ENCODE measurements at places on chromosomes 4 and X. TPM values are rescaled to one million over a fixed set of nuclear protein-coding genes. Genes with fewer than 3 reads are reported as not detected.

DNA sequence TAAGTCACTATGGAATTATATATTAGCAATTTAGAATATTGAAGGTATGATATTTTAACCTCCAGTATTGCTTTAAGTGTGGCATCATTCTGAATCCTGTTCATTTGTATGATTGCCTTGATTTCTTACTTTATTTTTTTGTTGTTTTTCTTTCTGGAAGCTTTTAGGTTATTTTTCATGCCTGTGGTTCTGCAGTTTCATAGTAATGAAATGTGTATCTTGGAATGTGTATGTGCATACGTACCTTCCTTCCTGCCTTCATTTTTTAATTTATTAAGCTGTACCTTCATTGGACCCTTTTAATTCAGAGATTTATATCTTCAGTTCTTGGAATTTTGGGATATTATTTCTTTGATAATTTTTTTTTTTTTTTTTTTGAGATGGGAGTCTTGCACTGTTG, 22.1 kb downstream of the CPEB2 start:
- no peak for DNase-seq

DNA sequence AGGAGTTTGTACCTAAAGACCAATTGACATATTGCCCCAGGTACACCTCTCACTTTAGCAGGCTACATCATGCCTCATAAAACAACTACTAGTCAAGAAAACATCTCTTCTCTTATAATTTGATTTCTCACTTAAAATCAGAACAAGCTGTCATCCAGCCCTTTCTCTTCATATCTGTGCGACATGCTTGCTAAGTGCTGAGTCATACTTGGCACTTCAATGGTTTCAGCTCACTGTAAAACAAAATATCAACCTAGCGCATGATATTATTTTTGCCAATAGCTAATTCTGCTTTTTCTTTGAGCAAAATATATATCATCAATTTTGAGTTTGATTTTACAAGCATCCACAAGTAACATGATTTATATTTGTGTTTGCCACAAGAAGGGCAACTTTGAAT, 27.9 kb upstream of the FUNDC1 start:
- DNase-seq = no peak

The SETD7 gene
- total RNA-seq = 81.4 TPM

- DNase-seq = no peak
These were observed 9.8 kb upstream of the PDS5A start for GRCh38 chr4:39987485-39987884.

GRCh38 chr4:147368948-147369347, 111.9 kb upstream of the EDNRA start:
- no peak for DNase-seq

DNA sequence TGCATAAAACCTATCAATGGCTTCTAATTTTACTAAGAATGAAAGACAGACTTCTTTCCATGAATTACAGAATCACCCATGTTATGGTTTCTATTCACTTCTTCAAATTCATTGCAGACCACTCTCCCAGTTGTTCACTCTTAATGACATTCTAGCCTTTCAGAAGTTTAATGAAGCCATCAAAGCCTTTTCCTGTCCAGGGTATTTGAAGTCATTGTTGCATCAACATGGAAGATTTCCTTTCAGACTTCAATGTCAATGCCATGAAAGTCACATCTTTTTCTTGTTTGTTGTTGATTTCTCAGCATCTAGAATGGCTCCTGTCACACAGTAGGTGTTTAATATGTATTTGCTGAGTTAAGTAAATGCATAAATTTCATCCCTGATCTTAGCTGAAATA, 48.1 kb upstream of the ARSJ start:
- no peak for DNase-seq

DNA sequence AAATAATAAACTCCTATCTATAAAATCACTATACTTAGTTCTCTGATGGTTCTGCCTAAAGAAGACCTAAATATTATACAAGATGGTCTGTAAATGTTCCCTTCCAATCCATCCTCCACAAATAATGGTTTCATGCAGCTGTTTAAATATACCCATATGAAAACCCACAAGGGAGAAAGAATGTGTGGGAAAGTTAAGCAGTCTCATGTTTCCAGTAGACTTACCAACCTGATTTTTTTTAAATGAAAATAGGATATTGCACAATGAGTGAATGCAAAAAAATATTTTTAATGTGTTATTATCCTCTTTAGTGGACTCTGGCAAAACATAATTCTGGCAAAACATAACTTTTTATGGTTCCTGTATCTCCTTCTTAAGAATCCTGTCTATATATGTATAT, 23.3 kb downstream of the CAMK2D start:
- no peak for DNase-seq

DNA sequence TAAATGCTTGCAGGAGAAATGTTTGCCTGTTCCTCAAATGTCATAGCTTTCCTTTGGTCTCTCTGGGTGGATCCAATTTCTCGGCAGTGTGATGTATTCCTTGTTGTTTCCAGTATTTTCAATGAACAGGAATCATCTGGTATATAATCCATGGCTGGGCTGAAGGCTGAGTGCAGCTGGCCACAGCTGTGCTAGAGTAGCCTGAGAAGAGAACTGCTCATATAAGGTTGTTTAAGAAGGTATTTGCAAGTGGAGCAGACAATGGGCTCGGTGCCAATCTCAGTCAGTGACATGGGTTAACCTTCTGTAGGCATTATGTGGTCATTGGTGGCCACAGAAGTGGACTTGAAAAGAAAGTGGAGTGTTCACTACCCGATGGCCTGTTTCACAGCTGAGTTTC, 390.3 kb downstream of the SPRY1 start:
- DNase-seq = no peak

DNA sequence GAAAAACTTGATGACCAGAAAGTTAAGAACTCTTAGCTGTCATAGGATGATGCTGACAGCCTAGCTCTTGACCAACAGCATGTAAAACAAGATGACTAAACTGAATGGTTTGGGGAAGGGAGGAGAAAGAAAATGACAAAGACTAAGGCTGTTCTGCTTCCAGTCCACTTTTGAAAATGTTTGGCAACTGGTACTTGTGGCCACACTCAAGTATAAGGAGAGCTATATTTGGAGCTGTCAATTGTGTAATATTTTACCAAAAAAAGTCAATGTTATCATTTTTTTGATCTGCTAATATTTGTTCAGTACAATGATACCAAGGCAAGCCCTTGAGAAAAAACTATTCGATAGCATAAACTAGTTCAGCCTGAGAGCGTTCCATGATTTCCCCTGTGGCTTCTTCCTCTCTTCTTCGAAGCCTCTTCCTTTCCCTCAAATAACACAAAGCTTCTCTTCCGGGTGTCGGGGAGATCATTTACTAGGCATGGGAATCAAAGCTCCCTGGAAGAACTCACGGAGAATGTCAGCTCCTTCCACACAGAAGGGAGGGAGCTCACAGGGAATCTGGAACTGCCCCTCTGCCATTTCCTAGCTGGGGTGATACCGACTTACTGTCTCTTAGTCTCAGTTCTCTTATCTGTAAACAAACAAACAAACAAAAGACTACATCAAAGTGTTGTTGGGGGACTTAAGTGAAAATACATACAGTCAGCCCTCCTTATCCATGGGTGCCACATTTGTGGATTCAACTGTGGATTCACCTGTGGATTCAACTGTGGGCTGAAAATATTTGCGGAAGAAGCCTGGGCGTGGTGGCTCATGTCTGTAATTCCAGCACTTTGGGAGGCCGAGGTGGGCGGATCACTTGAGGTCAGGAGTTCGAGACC, 82.6 kb downstream of the SCD5 start:
- no peak for DNase-seq

DNA sequence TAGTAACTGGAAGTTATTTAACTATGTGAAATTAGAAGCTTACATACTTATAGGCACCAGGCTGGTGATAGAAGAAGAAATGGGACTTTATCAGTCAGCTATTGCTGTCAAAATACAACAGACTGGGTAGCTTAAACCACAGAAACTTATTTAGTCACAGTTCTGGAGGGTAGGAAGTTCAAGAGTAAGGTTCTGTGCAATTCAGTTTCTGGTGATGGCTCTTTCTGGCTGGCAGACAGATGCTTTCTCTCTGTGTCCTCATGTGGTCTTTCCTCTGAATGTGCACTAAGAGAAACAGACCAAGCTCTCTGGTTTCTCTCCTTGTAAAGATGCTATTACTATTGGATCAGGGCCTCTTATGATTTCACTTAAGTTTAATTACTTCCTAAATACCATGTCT, 92.1 kb upstream of the ANKRD50 start:
- DNase-seq = no peak

DNA sequence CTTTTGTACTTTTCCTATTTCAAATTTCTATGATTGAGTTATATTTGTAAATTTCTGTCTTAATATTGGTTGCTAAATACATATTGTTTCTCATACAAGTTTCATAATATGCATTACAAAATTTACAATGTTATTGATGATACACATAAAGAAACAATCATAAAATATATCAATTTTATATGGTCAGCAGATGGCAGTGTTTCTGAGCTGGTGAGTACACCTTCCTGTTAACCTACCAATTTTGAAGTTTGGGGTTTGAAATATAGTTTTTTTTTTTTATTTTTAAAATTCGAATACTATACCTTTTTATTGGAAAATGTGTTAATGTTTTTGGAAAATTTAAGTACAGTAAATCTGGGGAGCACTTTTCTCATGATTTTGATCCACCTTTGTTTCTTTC, 1953.1 kb upstream of the ADGRL3 start:
- no peak for DNase-seq

The SATL1 gene
- not detected for total RNA-seq

The MED28 gene
- total RNA-seq = 15.7 TPM

The FAM9B gene
- not detected for total RNA-seq

DNA sequence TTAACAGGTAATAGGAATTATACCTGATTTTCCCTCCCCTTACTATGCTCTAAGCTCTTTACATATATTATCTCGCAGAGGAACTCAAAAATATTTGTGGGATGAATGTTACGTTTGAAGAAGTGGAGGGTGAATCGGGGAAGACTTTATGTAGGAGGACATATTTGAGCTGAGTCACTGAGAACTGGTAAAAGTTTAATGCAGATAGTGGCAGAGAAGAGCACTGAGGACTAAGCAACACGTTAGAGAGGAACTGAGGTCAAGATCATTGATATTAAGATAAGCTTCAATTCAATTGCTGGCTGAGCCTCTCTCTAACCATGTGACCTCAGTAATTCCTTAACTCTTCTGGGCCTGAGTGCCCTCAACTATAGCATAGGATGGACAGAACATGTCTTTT, 26.4 kb upstream of the ELOVL6 start:
- DNase-seq = no peak

The NSG1 gene
- 0.44 TPM for total RNA-seq

DNA sequence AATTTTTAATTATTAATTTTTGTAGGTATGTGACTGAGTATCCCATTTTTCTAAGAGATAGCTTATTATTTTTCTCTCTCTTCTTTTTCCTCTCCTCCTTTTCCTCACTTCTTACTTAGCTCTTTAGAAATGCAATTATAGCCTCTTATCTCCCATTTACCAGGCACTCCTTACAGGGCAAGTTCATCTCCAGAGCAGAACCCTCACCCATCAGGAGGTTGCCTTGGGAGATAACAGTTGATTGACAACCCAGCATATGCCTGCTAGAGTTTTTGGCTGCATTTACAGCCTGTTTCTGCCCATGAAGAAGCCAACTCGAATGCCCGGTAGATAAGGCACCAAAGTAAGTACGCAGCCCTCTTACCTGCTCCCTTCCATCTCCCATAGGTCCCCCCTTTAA, 572.9 kb upstream of the ZFP42 start:
- DNase-seq = no peak

The TMEM271 gene
- not detected for total RNA-seq

DNA sequence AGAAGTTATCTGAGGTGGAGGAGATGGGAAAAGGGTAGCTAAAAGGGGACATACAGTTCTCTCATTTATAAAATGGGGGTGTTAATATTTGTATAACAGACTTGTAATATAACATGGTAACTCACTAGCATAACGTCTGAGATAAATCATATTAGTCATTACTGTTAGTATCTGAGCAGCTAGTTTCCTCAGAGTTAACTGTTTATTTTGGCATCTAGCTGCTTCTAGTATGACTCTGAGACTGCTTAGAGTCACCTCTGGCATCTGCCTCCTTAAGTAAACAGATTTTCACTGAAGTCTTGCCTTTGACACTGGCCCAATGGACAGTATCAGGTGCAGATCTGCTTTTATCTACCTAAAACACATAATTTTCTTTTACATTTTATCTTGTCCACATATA, 58.1 kb downstream of the SLC30A9 start:
- no peak for DNase-seq

DNA sequence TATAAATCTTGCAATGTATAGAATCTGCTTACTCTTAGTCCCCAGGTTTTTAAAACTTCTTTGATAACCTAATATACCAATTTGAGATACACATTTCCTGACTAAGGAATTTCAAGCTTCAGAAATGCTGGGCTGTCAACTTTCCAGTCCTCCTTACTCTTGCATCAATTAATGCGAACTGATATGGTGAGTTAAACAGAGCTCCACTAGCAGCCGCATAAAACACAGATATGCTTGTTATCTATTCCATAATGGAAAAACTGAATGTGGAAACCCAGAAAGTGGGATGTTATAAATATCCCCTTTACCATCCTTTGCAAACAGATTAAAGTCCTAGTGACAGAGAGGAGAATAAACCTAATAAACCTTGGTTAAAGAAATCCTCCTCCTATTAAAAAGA, 1913.7 kb downstream of the STIM2 start:
- DNase-seq = no peak

The ATP1B4 gene
- not detected for total RNA-seq

The GPC3 gene
- 60.5 TPM for total RNA-seq

The ARHGAP36 gene
- total RNA-seq = not detected

- DNase-seq = no peak
These were observed 83.1 kb downstream of the PRDM5 start for GRCh38 chr4:120839334-120839973.

DNA sequence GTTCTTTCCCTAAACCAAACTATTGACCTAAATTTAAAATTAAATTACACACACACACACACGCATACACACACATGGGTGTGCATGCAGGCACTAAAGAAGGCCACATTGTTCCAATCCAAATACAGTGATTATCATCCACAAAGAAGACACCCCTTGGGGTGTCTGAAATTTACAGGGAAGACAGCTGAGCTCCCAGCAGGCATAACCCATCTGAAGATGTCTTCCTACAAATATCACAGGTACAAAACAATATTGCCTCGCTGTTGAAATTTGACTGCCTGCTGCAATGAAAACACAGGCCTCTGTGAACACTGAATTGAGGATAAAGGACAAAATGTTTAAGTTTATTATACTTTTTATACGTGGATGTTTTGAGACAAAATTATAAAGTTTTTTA, 50.2 kb upstream of the SLC7A11 start:
- no peak for DNase-seq

- DNase-seq = no peak
These were observed 17.8 kb upstream of the CHIC2 start for GRCh38 chr4:54082168-54082567.

The ZMAT1 gene
- 32.8 TPM for total RNA-seq

GRCh38 chr4:87633243-87633642, 16.8 kb upstream of the DMP1 start:
- DNase-seq = no peak

The CD38 gene
- total RNA-seq = 7.1 TPM

Data from tibial nerve (tissue), 4 donors.